ENCODE measurements at places on chromosomes 12 and 14.

DNA sequence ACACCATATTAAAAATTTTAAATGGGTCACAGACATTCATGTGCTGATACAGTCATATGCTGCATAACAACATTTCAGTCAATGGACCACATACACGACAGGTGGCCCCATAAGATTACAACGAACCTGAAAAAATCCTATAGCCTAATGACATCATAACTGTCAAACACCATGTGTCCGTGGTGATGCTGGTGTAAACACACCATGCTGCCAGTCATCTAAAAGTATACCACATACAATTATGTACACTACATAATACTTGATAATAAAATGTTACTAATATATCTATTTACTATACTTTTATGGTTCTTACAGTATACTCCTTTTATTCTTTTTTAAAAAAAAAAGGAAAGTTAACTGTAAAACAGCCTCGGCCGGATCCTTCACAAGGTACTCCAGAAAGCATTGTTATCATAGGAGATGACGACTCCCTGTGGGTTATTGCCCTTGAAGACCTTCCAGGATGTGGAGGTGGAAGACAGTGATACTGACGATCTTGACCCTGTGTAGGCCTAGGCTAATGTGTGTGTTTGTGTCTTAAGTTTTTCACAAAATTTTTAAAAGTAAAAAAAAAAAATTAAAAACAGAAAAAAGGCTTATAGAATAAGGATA is 5.0 kb upstream of the TDG start:
- DNase-seq, result no peak

GRCh38 chr14:41615011-41615595 is 8.4 kb downstream of the LRFN5 start:
- DNase-seq, result no peak

- DNase-seq, result no peak
Observed at GRCh38 chr14:69887740-69888657, 8.8 kb downstream of the SMOC1 start.

DNA sequence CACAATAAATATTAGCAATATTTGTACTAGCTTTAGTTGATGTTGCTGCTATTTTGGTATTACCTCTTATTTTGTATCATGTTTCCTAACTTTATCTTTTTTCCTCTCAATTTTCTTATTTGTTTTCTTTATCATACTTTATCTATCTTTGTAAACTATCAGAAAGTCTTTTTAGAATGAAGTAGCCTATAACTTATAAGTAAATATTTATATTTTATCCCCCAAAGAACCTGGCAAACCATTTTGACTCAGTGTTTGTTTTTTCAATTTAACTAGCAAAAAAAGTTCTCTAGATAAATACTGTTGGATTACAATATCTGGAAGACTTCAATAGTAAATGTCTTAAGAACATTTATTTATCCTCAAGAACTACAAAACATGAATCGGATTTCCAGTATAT is 135.7 kb upstream of the PDZRN4 start:
- no peak for DNase-seq

- DNase-seq, result no peak
Observed at GRCh38 chr14:25052385-25052784, 2.4 kb upstream of the STXBP6 start.

DNA sequence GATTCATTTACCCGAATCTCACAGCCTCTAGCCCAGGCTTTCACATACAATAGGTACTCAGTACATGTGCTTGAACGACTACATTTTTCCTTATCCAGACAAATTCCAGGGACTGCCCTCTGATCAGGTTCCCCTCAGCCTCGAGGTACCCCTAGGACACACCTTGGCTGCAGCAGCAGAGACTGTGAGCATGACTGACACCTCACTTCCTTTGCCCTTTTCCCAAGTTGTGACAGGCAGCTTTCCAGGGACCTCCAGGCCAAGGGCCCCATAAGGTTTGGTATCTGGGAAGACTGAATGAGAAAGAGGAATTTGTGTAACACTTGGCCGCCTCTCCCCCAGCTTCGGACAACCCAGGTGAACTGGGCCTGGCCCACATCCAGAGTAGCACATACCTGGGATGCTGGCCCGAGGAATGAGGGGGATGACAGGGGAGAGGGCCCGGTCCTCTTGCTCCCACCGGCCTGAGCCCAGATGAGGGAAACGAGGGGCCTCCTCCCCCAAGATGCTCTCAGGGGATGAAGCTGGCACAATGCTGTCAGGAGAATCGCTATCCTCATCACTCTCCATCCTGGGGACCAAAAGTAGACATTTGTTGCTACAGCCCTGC is 10.2 kb upstream of the PRKAG1 start:
- DNase-seq, result no peak

DNA sequence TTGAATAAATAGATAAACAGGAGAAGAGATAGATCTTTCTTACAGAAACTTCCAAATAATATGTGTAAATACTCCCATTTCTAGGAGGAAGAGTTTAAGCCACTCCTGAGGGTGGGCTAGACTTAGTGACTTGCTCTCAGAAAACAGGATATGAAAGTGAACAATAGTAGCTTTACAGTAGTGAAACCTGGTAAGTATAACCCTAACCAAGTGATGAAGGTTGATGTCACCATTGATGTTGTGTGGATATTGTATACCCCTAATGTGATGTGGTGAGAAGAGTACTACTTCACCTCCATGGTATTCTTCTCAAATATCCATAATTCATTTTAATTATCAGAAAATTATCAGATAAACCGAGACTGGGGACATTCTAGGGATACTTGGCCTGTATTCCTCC is 20.9 kb downstream of the AKAP6 start:
- DNase-seq, result no peak

- no peak for DNase-seq
Observed at GRCh38 chr12:29561664-29562071, 64.2 kb upstream of the OVCH1 start.

DNA sequence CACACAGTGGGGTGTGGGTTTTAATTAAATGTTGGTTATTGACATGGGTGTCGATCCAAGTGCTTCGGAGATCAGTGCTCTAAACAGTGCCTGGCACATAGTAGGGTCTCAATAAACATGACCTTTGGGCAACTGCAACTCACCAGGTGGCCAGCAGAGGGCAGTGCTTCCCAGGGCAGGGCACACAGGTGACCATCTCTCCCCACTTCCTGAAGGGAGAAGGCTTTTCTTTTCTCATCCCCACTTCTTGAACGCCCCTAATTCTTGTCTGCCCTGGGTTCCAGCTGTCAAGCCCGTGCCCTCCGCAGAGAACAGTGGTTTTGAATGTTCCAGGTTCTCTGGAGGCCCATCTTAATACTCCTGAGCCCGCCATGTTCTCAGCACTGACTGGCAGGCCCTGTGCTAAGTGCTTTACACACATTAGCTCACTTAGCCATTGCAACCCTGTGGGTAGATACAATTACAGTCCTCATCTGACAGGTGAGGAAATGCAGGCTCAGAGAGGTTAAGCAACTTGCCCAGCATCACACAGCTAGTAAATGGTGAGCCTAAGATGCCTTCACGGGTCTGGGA is 16.3 kb downstream of the RAPGEF3 start:
- DNase-seq, result no peak

- DNase-seq, result no peak
Observed at GRCh38 chr12:110957652-110958051, 37.3 kb upstream of the MYL2 start.

- DNase-seq, result no peak
Observed at GRCh38 chr14:93033084-93033982, 82.4 kb downstream of the ITPK1 start.

- DNase-seq, result peak; percentile 6
Observed at GRCh38 chr12:120668868-120669840, 17.8 kb upstream of the MLEC start.

- DNase-seq, result no peak
Observed at GRCh38 chr12:3810016-3810370, 57.1 kb upstream of the CRACR2A start.
